ENCODE measurements at places on chromosomes 12 and 14.
A peak's percentile ranks its signal among the peaks of the same experiment; 100 is the strongest.

DNA sequence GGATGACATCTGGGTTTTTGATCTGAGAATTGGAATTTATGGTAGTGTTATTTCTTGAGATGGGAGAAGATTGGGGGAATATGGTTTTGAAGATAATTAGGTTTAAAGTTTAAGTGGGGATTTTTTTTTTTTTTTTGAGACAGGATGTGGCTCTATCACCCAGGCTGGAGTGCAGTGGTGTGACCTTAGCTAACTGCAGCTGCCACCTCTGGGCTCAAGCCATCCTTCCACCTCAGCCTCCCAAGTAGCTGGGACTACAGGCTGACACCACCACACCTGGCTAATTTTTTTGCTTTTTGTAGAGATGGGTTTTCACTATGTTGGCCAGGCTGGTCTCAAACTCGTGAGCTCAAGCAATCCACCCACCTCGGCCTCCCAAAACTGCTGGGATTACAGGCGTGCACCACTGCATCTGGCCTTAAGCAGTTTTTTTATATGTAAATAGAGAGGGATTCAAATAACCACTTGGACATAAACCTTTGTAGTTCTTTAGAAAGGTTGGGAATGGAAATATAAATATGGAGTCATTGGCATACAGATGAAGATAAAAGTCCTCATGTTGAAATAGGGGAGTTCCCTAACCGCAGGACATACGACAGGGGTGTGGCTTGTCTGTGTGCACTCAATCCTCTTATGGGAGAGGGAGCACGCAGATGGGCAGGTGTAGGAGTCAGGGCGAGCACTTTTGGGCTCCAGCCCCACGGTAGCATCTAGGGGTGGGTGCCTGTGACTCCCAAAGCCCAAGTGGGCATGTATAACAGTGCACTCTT is 4.7 kb downstream of the LIN52 start:
- DNase-seq: no peak

DNA sequence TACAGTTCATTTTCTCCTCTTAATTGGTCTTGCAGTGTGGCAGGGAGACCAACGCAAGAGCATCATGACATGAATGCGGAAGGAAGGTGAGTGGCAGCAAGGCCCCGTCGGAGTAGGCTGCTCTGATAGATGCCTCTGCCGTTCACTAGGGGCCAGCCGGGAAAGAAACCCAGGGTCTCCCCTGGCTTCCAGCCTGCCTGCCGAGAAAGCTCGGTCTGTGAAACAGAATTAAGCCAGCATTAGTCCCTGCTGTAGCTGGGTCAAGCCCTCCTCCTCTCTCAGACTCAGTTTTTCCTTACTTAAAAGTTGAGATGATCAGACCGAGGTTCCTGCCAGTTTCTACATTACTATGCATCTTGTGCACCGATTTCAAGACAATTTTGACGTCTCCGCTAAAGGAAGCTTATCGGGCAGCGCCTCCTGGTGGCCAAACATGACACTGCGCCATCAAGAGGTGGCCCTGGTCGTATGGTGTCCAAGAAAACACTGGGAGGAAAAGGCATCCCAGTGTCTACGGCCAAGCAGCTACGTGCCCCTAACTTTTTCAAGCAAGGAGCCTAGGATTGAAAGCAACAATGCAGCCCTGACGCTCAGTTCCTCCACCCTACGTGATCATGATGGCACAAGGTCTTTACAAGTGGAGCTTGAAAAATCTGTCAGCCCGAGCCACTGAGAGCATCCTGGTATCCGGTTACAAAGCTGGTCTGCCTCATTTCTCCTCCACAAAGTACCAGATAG is 131.6 kb downstream of the KSR2 start:
- DNase-seq: peak; percentile 77

DNA sequence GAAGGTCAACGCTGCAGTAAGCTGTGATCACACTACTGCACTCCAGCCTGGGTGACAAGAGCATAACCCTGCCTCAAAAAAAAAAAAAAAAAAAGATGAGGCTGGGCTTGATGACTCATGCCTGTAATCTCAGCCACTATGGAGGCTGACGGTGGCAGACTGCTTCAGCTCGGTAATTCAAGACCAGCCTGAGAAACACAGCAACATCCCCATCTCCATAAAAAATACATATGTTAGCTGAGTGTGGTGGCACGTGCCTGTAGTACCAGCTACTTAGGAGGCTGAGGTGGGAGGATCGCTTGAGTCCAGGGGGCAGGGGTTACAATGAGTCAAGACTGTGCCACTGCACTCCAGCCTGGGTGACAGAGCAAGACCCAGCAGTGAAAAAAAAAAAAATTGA is 50.4 kb downstream of the GXYLT1 start:
- DNase-seq: no peak

- no peak for DNase-seq
These were observed 141.4 kb downstream of the MYRFL start for GRCh38 chr12:69966409-69966808.

GRCh38 chr12:96886998-96887677 is 19.9 kb upstream of the NEDD1 start:
- DNase-seq: peak; percentile 7

- no peak for DNase-seq
These were observed 52.3 kb upstream of the RFLNA start for GRCh38 chr12:124242529-124243065.

- DNase-seq: no peak
These were observed 238.8 kb downstream of the AACS start for GRCh38 chr12:125304029-125304428.

DNA sequence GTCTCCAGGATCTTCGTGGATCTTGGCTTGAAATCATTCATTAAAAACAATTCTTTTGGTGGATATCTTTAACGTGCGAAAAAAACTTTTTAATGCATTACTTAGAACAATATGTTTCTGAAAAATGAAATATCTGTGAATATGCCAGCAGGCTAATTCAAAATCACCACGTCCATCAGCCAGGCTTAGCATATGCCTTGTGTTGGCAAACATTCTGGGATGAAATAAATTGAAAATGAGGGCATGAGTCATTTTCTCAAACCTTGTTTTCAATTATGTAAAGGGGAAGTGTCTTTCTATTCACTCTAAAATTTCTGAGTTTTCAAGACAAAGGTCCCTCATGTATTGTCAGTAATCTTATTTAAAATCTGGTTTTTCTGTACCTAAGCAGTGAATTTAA is 393.9 kb downstream of the PAWR start:
- no peak for DNase-seq

GRCh38 chr14:58216544-58216943 is 16.6 kb downstream of the ACTR10 start:
- DNase-seq: no peak

DNA sequence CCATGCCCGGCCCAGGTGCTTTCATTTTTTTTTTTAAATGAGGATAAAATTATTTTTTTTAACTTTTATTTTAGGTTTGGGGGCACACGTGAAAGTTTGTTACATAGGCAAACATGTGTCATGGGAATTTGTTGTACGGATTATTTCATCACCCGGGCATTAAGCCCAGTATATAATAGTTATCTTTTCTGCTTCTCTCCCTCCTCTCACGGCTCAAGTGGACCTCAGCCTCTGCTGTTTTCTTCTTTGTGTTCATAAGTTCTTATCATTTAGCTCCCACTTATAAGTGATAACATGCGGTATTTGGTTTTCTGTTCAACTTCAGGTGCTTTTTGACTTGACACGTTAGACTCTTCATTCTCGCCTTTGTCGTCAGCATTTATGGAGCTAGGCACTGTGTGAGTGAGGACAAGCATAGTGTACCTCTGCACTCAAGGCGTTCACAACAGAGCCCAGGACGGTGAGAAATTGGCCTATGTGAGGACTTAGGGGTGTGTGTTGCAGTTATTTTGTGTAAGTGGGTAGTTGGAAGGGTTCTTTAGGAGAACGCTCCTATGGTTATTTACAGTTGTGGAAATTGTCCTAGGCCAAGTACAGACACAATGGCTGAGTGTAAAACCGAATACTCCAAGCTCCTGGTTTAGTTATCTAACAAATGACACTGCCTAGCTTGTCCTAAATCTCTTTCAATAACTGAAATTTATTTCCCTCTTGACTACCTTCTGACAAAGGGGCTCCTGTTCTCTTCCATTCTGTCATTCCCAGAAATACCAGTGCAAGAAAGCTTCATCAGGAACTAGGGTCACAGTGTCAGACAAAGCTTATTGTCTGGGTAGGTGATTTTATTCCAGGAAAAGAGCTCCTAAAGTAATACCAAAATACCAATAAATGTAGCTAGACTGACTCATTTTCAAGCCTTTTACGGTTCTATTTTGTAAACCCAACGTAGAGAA is 200.5 kb upstream of the PRICKLE1 start:
- no peak for DNase-seq

DNA sequence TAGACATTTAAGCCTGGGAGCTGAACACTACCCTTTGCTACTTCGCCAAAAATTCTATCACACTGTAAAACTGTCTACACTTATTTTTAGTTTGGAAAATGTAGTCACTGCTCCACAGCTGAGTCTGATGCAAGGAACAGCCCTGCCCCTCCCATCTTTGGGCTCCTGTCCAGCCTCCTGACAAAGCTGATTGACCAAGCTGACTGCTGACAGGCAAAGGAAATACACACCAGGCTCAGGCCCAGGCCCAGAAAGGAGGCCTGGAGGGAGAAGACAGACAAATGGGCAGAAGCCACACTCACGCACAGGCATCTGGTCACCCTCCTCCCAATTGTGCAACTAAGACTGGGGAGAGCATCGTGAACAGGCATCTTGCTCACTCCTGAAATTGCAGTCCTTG is 55.3 kb downstream of the ISCA2 start:
- DNase-seq: no peak

DNA sequence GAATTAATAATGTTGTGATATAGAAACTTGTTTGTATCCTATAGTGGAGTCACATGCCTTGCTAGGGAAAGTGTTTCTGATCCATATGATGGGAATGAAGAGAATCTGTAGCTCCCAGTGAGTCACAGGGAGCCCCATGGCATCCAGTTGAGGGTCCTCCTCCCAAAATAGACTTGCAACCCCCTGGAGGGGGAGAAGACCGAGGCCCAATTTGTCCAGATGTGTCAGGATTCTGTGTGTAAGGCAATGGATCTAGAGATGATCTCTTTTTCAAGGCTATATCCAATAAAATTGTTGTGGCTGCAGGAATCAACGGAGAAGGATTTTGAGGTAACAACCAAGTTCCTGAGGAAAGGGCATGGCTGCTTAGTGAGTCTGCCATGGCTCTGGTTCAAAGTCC is 121.8 kb downstream of the BCL11B start:
- no peak for DNase-seq

GRCh38 chr12:53791735-53792326 is 40.1 kb upstream of the CISTR start:
- no peak for DNase-seq

GRCh38 chr12:22339691-22340090 is 5.2 kb upstream of the ST8SIA1 start:
- DNase-seq: no peak

- DNase-seq: no peak
These were observed 72.7 kb downstream of the WDR20 start for GRCh38 chr14:102212356-102212755.
